ENCODE measurements at places on chromosomes 11 and 22.
A peak's percentile ranks its signal among the peaks of the same experiment; 100 is the strongest.

DNA sequence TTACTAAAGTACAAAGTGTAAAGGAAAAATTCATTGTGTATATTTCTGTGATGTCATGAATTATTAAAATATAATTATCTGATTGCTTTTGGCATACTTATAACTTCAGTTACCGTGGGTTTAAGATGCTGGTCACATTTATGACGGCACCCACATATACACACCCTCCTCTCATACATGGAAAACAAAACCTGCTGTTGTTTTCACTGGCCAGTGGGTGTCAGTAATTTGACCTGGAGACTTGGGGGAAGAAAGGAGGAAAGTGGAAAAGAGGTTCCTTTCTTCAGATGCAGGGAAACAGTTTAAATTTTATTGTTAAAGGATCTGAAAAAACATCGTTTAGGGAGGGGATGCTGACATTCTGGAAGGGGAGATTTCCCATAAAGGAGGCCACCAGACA lies 742 bp upstream of the BBOX1 start:
- no peak for DNase-seq

GRCh38 chr11:15453211-15453765 lies 338.6 kb downstream of the INSC start:
- no peak for DNase-seq

DNA sequence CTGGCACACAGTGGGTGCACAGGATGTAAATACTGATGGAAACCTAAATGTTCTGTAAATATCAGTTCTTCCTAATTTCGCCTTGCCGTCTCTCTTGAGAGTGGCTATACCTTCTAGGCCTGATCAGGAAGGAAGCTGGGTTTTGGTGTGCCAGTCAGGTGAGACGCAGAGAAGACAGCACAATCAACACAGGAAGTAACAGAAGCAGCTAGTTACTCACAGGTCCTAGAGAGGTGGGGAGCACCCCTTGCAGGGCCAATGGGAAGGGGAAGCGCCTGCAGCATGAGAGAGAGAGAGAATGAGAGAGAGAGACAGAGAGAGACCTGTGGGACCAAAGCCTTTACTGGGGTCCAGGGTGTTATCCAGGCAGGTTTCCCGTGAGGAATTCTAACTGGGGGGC lies 80.8 kb downstream of the FBLN1 start:
- peak; percentile 23 for DNase-seq

- DNase-seq, result no peak
These were observed 24.2 kb upstream of the TREH start for GRCh38 chr11:118703563-118704106.

GRCh38 chr11:47124675-47125074 lies 52.0 kb downstream of the ARFGAP2 start:
- DNase-seq, result no peak

DNA sequence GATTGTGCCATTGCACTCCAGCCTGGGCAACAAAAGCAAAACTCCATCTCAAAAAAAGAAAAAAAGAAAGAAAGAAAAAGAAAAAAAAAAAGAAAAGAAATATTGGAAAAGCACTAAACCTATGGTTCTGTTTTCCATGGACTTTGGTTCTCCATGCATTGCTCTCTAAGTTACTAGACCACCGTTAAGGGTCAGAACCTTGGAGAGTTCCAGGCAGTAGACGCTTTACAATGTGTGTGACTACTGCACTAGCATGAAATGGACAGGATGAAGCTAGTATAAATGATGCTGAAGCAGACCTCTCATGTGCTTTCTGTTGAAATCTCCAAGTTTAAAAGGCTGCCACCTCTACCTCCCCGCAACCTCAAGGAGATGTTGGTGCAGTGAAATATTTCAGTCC lies 63.5 kb downstream of the SIK2 start:
- no peak for DNase-seq

DNA sequence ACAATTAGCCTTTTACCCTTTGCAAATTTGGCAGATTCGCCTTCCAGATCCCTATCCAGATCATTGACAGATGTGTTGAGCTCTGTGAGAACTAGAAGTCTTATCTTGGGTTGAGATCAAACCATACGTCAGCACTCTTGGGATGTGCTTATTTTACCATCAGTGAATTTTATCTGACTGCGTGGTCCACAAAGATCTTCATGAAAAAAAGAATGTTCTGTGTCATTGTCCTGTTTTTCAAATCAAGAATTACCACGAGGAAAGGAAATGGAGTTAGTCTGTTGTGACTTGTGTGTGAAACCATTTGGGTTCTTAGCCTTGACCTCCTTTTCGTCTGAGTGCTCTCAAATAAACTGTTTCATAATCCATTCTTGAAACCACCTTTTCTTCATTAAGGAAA lies 86.2 kb upstream of the SORL1-AS1 start:
- no peak for DNase-seq

DNA sequence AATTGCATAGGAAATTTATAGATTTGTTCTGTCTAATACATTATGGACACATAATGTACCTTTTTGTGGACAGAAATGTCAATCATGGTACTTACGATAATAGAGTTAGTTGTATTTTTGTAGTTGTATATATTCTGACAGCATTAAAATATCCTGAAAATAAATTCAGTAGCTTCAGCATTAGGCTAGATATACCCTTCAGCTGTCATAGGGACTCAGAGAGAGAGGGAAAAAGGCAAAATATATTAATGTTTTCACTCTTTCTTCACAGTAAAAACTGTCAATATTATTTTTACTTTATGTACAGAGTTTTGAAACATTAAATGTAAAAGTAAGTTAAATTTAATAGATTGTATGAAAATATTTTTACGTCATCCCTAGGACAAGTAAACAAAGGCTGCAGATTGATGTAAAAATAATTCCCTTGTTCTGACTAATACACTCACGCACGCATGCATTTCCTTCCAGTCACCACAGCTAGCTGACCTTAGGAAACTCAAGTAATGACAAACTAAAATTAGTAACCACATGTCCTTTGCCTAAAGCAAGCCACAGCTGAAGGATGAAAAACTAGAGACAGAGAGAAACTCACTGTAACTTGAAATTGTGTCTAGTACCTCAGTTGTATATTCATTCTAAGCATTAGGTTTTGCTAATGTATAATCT lies 104.7 kb upstream of the CARD18 start:
- DNase-seq, result no peak

DNA sequence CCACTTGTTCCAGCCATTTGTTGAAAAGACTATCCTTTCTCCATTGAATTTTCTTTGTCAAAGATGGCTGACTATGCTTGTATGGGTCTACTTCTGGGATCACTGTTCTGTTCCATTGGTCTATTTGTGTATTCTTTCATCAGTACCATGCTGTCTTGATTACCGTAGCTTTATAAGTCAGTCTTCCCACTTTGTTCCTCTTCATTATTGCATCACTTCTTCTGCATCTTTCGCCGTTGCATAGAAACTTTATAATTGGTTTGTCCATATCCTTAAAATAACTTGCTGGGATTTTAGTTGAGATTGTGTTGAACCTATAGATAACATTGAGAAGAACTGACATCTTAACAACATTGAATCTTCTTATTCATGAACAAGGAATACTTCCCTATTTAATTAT lies 598.8 kb downstream of the TBC1D22A start:
- DNase-seq, result no peak

GRCh38 chr11:114820621-114821020 lies 142.3 kb downstream of the NXPE2 start:
- no peak for DNase-seq

DNA sequence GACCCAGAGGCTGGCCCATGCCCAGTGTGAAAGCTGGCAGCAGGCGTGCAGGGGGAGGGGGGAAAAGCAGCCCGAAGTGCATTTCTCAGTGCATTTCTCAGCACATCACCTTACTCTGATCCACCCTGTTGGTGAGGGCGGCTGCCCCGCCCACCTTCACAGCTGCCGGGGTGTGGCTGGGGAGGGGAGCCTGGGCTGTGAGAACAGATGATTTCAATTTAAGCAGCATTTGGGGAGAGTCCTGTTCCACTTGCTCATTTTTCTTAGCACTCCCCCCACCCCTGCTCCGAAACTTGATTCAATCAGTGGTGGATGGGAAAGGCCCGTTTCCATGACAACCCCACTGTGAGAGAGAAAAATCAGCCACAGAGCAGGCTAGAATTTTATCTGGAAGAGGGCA lies 84.8 kb downstream of the SNX19 start:
- no peak for DNase-seq

GRCh38 chr11:9780929-9781328 lies 117.1 kb downstream of the SWAP70 start:
- DNase-seq, result no peak

- DNase-seq, result no peak
These were observed 369.4 kb downstream of the DDX10 start for GRCh38 chr11:109034339-109034696.

Data from NK-92 treated with Interleukin-12 subunit alpha and Interleukin-12 subunit beta, amount 100 ng/mL, for 24 hours (cell line).